ENCODE measurements at places on chromosomes 2 and 18.

GRCh38 chr2:201109186-201109585 lies 6.8 kb upstream of the CFLAR start:
- no peak for DNase-seq

- DNase-seq, result no peak
Measured at GRCh38 chr18:74869904-74870863, 272.5 kb downstream of the ZNF407 start.

GRCh38 chr2:181779288-181780021 lies 99.1 kb upstream of the NEUROD1 start:
- no peak for DNase-seq

DNA sequence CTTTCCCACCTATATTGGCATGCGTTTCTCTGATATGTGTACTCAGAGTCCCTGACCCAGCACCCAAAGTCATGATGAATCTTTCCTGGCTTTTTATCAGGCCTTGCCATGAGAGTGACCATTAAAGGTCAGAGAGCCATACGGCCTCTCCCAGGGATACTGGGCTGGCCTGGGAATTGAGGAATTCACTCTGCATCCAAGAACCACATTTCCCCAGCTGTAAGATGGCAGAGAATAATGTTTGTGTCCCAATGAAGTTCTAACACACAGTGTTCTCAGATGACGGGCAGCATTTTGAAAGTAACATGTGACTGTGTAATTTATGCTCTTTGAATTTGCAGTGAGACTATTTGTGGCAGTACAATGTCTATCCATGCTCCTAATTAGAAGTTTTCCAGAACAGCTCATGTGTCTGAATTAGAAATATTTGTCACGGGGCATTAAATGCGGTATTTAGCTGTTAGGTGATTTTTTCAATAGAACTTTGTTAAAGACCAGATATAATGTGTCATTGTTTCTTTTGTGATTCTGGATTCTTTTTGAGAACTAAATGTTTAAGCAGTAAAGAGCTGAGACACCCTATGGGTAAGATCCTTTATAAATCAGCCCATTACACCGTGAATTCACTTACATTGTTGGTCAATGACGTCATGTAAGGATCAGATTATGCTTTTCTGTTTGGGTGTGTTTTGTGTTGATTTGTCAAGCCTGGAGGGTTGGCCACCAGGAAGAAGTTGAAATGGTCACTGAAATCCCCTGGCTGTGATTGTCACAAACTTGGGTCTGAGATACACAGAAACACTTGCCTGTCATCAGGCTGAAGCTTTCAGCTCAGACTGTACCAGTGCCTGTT lies 7.3 kb upstream of the SLC3A1 start:
- no peak for DNase-seq

DNA sequence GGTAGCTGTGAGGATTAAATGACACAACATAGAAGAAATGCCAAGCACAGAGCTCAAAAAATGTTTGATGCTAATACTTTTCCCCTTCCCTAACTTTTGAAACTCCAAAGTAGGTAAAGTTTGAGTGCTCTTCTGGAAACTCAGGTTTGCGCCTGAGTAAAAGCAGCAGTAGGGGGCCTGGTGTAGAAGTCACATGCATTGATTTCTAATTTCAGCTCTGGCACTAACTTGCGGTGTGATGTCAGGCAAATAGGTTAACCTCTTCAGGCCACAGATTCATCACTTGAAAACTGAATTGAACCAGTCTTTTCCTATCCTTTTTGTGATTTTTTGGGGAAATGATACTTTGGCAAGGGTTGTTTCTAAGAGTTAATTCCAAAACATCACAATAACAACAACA lies 27.2 kb downstream of the LHCGR start:
- no peak for DNase-seq

DNA sequence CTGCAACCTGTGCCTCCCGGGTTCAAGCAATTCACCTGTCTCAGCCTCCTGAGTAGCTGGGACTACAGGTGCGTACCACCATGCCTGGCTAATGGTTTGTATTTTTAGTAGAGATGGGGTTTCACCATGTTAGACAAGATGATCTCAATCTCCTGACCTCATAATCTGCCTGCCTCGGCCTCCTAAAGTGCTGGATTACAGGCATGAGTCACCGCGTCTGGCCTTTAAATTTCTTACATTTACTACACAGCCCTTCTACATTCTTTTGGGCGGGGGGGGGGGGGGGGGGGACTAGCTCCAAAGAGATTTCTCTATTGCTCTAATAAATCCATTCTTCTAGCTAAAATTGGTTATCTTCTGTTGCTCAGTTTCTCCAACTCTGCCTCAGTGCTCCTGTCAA lies 964.9 kb upstream of the ACVR2A start:
- DNase-seq, result no peak

Measured in bone marrow (tissue), 2 donors.